ENCODE measurements at places on chromosomes 6 and 20.
A peak's percentile ranks its signal among the peaks of the same experiment; 100 is the strongest.

GRCh38 chr6:93069856-93070255 lies 349.5 kb downstream of the EPHA7 start:
- no peak for DNase-seq

DNA sequence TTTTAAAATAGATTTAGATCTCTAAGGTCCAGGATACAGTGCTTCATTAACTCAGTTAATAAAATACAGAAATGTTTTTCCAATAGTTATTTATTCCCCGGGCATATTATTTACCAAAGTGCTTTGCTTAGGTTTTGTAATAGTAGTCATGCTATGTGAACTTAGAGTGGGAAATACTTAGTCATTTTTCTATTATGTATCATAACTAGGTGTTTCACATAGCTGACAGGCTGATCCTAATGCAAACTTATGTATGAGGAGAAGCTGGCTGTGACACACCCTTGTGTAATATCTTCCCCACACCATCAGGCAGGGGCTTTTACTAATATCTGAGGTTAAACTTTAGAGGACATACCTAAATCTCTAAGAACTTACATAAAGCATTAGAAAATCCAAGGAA lies 277.7 kb upstream of the RIMS1 start:
- no peak for DNase-seq

DNA sequence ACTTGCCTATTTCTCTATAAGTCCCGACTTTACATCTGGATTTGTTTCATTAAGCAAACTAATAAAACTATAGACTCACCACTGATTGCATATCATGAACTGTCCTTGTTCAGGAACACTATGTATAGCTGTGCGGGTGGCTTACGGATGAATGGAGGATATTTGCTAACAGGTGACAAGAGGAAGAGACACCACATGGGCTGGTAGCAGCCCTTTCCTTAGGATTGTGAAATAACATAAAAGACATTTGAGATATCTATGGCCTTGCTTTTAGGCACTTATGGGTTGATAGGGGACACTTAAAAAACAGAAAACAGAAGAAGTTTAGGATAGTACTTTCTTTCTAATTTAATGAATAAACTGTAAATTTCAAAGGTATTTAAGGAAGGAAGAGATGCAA lies 5.0 kb upstream of the CAP2 start:
- no peak for DNase-seq

- DNase-seq, result peak; percentile 70
Observed at GRCh38 chr6:117605169-117605826, 3.0 kb upstream of the GOPC start.

DNA sequence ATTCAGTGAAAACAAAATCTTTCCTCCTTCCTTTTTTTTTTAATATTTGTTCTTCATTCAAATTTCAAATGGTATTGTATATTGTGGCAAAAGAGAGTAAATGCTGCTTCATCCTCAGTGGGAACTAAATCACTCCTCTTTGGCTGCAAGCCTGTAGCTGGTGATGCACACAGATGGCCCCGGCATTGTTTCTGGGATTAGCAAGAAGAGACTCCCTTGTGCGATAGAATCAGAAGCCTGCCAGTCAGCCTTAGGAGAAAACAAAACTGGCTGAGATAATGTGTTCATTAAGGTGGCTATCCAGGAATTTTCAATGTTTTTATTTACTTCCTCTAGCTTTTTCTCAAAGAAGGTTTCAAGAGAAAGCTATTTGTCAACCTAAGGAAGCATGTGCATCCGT lies 20.7 kb upstream of the ELOVL2 start:
- DNase-seq, result no peak

DNA sequence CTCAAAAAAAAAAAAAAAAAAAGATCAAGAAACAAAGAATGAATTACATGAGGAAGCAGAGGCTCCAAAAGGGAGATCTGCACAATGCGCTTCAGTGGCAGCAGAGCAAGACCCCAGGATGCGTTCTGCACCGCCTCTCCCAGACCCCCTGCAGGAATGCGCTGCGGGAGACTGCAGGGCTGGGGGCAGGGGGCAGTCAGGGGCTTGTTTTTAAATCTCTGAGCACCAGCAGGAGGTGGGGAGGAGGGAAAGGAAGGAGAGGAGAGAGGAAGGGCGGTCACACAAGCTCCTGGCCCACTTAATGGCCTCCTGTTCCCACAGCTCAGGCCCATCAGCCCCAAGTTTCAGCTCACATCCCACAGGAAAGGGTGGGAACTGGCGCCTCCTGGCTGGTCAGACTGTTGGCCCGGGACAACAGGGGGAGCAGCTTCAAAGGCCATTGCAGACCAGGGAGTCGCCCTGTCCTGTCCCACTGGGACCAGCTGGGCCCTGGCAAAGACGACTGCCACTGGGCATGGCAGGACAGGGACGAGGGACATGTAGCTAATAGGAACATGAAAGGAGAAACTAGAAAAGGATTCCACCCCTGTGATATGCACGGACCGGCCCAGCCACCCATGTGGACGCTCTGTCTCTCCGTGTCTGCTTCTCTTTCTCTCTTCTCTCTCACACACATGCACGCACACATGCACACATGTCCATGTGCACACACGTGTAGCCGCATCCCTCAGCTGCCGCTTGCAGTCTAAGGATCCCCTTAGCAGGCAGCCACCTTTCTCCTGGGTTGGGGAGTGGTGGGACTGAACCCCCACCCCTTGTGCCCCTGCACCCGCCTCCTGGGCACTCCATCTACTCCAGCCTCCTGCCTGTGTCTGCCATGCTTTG lies 34.7 kb downstream of the TFEB start:
- no peak for DNase-seq

- DNase-seq, result no peak
Observed at GRCh38 chr6:39830444-39830843, 38.3 kb downstream of the DAAM2 start.

GRCh38 chr20:18943542-18943941 lies 130.0 kb downstream of the SCP2D1 start:
- DNase-seq, result peak; percentile 11

DNA sequence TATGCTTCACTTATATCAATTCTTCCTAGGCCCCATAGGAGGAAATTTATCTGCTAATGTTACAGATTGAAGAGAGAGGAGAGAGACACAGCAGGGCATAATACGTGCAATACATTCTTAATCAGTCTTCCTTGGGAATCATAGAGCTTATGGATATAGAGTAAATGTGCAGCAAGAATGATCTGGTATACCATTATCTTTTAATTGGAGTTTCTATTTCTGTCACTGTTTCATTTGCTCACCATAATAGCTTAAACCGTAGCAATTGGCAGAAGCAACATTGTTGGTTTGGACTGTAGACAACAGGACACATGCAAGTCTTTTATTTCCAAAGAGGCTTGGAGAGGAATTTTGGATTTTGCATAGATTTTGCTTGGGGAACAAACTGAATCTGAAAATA lies 68.1 kb upstream of the PCSK2 start:
- DNase-seq, result no peak

DNA sequence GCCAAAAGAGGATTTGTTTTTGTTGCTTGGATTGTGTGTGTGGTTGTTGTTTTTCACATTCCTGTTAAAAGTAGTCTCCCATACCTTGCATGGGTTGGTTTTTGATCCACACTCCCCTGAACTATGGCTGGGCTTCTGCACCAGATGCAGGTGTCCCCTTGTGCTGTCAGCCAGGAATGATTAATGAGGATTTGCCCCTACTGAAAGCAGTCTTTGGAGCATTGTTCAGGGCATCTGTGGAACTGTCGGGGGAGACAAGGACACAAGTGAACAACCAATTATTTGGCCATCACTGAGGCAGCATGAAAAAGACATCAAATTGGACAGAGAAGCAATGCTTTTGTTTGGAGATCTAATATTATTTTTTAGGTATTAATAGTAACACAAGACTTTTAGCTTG lies 373.2 kb upstream of the MMS22L start:
- DNase-seq, result no peak

DNA sequence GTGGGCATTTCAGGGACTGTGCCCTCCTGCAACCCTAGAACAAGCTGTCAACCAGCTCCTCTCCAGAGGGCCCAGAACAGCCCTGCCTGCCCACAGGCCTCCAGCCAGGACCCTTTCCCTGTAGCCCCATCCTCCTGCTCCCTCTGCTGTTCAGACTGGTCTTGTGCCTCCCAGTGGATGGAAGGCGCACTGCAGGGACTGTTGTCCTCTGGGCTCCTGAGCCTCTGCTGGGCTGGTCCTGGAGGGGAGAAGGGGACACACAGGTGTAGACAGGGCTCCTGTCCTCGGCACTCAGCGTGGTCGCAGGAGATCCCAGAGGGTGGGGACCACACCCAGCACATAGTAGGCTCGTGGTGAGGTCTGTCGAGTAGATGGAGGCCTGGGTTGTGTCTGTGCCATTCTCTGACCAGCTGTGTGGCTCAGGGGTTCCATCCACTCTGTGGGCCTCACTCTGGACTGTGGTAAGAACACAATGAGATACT lies 11.5 kb downstream of the ITPR3 start:
- DNase-seq, result peak; percentile 41

DNA sequence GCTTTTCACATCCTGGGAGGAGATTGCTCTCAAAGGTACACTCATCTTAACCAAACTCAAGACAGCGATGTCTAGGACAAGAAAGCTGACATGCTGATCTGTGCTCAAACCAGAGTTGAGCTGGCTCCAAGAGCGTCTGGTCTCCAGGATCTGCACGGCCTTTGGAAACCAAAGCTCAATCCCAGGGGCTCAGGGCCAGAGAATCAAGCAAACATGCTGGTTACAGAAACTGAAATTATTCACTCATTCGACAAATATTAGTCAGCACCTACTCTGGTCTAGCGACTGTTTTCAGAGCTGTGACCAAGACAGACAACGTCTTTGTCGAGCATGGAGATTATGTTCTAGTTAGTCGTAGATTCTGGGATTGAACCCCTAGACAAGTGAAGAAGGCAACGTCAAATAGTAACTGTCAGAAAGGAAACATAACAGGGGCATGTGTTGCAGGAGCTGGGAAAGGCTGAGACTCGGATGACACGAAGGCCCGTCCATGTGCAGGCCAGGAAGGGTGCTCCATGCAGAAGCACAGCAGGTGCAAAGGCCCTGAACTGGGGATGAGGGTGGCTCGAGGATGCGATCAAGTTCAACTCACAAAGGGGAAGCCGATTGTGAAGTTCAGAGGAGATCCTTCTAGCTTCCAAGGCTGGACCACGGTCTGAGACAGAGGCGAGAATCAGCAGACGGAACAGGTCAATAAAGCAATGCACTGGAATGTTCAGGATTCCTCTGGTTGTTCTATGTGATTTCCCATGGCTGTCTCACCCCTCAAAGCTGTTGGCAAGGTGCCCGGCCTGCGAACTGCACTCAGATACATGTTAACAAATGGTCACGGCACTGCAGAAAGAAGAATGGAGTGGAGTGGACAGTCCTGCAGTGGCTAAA lies 12.5 kb upstream of the PCK1 start:
- peak; percentile 18 for DNase-seq

GRCh38 chr20:44331201-44331600 lies 5.6 kb upstream of the R3HDML start:
- DNase-seq, result no peak

- no peak for DNase-seq
Observed at GRCh38 chr20:11686820-11687543, 230.7 kb upstream of the BTBD3 start.

DNA sequence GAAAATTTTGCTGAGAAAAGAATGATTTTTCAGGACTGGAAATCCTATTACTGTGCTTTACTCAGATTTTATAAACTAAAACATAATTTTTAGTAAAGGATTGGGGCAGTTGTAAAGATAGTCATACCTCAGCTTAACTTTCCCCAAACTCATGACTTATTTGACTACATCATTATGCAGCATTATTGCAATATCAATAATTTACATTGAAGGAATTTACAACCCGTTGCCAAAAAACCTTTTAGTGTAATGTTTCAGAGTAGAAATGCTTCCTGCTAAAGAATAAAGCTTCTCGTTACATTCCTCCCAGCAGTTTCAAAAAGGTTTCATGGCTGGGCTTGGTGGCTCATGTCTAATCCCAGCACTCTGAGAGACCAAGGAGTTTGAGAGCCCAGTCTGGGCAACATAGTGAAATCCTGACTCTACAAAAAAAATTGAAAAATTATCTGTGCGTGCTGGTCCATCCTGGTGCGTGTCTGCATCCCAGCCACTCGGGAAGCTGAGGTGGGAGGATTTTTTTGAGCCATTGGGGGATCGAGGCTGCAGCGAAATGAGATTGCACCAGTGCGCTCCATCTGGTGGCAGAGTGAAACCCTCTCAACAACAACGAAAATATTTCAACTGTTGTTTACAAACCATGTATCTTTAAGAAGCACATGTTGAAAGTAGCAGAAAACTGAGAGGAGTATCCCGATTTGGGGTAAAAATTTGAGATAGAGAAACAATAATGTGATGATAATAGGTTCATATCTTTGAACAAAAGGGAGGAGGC lies 4.4 kb downstream of the AMD1 start:
- DNase-seq, result peak; percentile 59

GRCh38 chr6:152004896-152005295 lies 197.4 kb downstream of the ESR1 start:
- peak; percentile 11 for DNase-seq

DNA sequence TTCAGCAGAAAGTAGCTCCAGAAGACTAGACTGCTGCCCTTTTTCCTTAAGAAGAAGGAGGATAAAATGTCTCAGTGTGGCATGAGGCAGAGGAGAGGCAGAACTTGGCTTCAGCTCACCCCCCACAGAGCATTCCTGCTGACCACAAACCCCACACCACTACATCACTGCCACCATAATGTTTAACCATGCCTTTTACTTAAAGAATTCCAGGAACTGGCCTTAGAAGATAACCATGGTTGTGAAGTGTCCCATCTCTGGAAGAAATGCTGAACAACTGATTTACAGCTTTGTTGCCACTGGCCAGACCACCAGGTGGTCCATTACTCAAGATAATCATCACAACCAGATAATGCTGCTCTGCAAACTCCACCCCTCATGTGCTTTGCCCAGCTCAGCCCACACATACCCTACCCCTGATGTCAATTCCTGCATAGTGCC lies 154.1 kb downstream of the CD24 start:
- peak; percentile 74 for DNase-seq

DNA sequence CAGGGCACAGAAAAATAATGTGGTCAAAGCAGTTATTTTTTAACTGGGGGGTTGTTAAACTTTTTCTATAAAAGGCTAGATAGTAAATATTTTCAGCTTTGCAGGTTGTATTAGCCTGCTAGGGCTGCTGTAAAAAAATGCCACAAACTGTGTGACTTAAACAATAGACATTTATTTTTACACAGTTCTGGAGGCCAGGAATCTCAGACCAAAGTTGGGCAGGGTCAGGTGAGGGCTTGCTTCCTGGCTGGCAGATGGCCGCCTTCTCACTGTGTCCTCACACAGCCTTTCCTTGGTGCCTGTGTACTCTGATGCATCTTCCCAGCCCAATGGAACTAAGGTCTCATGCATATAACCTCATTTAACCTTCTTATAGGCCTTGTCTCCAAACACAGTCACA lies 294.7 kb downstream of the PTPRT start:
- no peak for DNase-seq

DNA sequence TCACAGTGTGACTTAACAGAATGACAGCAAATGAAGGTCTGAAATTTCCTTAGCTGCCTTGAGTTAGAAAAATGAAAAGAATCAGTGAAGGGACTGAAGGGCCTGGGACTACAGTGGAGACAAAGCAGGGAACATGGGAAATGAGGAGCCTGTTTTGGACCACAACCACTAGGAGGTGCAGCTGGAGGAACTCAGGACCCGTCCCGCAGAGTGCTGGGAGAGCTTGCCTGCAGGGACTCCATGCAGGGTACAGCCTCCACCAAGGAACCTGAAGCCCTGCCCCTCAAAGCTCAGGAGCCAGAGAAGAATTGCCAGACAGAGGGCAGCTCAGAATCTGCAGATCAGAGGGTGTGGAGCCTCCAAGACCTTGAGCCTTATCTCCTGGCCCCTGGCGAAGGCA lies 50.7 kb downstream of the LRFN2 start:
- DNase-seq, result peak; percentile 10

Measured in RPMI7951 (cell line).